ENCODE measurements at places on chromosomes 3 and 15.

GRCh38 chr3:8536096-8537056 lies 34.8 kb downstream of the LMCD1 start:
- DNase-seq: no peak

GRCh38 chr15:82532991-82533481 lies 7.2 kb downstream of the RPS17 start:
- DNase-seq: no peak

DNA sequence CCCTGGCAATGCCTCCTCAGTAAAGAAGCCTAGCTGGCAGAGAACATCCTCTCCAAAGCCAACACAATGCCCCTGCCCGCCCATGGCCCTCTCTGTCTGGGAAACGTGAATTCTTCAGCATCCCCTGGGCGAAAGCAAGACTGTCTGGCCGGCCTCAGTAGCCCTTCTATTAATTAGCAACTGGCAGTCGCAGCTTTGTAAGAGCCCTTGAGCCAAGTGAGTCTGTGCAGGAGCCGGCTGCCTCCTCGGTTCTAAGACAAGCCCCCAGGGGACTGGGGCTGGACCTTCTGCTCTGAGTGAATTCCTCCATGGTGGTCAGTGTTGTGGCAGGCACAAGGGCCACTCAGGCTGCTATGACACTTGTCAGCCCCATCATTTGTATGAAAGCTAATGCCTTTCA lies 7.4 kb downstream of the HCN4 start:
- DNase-seq: no peak

- DNase-seq: no peak
These were observed 13.3 kb upstream of the IL16 start for GRCh38 chr15:81183439-81183775.

DNA sequence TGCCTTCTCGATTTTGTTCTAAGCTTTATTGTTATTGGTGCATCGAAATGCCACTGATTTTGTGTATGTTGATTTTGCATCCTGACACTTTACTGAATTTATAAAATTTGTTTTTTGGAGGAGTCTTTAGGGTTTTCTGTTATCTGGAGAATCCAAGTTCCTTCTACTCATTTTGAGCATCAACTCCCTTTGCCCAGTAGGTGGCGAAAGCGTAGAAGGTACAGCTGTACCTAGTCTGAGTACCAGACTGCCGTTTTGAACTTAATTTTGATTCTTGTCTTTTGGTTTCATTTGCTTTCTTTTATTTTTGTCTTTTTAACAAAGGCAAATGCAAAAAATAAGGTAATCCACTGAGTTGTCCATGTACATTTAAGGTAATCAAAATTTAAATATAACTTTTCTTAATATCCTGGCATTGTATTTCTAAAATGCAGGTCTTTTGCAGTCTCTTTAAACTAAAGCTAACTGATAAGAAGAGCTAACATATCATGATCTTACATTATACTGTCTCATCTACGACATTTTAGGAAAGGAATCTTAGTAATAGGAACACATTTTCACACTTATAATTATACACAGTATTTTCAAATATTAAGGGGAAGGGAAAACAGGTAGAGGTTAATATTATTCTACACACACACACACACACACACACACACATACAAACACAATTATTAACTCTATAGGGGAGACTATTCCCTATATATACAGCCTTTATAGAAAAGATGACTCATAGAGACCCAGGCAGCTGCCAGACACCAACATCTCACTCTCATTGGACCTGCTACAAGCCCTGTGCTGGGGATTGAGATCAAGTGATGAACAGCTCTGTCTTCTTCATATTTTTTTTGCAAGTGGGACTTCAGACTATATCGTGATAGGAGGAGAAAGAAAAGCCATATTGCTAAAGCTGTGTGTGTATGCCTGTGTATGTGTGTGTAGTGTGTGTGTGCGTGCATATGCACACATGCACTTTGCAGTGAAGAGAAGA lies 71.8 kb downstream of the SYNPR start:
- DNase-seq: no peak

DNA sequence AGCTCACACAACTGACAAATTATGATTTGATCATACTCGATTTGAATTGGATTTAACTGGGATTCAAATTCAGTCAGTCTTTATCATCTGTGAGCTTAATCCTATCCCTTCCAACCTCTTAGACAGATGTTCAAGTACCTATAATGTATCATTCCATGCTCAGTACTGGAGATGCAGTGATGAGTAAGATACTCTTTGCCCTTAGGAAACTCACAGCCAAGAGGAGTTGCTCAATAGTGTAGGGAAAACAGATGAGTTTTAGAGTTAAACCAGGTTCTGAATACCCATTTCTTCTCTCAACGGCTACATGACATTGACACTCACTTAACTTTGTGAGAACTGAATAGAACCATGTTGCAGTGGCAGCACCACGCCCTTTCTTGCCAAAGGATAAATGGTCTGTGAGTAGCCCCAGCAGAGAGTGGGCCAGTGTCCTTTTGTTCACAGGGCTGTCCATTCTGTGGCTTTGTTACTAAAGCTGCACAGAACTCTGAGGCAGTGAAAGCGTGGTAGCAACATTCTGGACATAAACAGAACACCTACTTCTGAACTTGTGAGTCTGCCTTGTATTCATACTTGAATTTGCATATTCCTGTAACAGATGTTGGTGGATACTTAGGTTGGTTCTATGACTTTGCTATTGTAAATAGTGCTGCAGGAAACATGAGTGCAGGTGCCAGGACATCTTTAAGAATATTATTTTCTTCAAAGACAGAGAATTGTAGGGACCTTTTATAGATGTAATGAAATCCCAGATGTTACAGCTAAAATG lies 91.6 kb downstream of the RASA2 start:
- no peak for DNase-seq

DNA sequence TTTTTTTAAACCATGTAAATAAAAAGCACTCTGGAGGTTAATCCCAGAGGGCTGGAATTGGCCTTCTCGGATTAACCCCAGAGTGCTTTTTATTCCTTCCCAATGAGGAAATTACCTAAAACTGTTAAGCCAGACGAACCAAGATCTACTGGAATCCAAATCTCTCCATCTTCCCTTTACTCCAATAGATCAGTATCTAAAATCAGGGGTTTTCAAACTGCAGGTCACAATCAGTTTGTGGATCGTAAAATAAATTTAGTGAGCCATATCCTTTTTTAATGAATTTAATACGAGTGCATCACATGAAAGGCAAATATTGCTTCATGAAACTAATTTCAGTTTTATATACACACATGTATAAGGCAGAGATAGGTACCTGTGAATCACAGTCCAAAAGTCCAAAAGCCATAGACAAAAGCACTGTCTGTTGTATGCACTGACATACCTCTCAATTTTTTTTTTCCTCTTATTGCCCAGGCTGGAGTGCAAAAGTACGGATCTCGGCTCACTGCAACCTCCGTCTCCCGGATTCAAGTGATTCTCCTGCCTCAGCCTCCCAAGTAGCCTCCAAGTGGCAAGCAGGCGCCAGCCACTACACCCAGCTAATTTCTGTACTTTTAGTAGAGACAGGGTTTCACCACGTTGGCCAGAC lies 61.3 kb downstream of the TBL1XR1 start:
- no peak for DNase-seq

DNA sequence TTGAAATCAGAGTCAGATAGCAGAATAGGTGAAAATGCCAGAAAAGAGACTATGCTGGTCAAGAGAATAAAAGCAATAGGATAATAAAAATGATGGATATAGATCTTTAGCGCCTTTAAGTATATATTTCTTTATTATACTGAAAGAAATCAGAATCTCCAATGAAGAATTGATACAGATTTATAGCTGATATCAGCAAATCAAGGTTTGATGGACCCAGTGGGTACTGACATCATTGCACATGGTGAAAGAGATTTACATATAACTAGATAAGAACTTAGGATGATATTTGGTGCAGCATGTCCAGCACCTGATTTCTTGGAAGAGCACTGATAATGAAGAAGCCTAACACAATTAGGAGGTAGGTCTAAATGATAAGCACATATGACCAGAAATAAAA lies 18.2 kb downstream of the CADM2 start:
- DNase-seq: no peak

- peak; percentile 52 for DNase-seq
These were observed at the start of gene ITGB5 for GRCh38 chr3:124887177-124887931. ITGB5 (minus strand) TSS chr3:124887365; CDS start chr3:124887000, 365 bp downstream.

GRCh38 chr3:177068967-177069366 lies 128.3 kb downstream of the TBL1XR1 start:
- DNase-seq: no peak

- DNase-seq: no peak
These were observed 27.1 kb upstream of the SEMA3F start for GRCh38 chr3:50128001-50128400.

DNA sequence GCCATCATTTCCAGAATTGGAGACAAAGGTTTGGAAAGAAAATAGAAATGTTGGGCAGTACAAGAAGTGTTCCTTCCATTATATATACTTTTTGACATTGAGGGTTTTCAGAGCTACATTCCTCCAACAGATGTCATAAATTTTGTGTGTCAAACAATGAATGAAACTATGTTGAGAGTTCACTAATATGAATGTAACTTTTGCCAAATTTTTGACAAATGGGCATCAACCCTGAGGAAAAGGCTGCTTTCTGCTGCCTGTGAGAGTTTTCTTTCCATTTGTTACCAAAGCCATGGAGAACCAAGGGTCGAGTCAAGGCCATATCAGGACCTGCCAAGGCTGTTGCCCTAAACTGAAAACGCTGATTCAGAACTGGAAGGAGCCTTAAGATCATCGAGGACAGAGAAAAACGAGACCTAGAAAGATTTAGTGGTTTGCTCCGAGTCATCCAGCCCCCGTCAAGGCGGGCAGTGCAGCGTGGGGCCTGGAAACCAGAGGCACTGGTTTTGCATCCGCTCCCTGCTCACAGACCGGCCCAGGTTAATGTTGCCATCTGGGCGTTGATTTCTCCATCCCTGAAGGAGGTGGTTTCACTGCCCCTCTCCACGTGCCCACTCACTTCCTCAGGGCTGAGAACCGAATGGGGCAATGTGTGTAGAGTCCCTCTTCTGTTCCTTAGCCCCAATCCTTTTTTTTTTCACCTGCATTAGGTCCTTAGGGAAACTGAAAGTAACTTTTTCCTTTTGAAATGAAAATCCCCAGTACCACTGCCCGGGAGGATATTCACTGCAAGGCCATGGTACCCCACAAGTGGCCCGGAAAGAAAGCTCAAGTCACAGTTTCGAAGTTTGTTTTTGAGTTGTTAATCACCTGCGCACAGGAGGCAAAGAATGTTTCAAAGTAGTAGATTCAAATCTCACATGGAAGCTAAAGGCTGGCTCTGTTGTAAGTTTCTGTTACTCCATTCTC lies 32.8 kb downstream of the TPM1 start:
- DNase-seq: no peak

GRCh38 chr3:148528024-148528423 lies 169.7 kb upstream of the AGTR1 start:
- DNase-seq: no peak

GRCh38 chr15:77759896-77760592 lies 127.3 kb upstream of the LINGO1 start:
- no peak for DNase-seq

GRCh38 chr3:66236281-66236680 lies 15.5 kb downstream of the SLC25A26 start:
- DNase-seq: no peak

DNA sequence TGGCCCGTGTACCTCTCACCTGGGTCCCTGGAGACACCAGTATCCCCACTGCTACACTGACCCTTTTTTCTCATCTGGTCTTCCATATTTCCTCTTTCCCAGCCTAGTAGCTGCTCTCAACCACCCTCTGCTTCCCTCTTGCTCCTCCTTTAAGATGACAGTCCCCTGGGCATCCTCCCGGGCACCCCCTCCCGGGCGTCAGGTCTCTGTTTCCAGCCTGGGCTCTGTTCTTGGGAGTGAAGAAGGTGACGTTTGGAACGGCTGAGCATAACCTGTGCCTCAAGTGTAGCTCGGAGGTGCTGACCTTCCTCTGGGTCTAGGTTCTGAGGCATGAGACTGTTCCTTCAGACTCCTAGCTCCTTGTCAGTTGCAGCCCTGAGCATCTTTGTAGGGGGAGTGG lies 101.2 kb downstream of the VGLL4 start:
- DNase-seq: no peak

DNA sequence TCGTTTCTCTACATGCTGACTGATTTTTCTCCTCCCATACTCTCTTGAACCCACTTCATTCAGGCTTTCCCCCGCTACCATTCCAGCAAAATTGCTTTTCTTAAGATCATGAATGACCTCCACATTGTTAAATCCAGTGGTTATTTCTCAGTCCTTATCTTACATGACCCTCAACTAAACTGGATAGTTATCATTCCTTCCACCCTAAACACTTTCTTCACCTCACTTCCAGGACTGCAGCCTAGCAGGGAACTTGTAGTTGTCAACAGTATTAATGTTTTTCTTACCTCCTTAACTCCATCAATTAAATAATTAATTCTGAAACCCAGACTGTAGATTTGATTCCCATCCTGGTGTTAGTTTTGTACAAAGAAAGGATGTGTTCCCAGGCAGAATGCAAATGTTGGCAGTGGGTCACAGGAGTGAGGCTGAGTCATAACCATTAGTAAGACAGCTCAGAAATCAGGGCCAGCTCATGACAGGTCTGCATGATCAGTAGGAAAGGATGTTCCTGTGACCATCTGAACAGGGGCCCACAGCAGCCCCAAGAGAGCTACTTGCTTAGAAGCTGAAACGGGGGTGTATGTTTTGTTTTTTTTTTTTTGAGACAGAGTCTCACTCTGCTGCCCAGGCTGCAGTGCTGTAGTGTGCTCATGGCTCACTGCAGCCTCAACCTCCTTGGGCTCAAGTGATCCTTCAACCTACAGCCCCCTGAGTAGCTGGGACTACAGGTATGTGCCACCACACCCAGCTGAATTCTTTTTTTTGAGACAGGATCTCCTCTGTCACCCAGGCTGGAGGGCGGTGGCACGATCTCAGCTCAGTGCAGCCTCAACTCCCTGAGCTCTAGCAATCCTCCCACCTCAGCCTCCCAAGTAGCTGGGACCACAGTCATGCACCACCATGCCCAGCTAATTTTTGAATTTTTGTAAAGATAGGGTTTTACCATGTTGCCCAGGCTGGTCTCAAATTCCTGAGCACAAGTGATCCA lies 9.1 kb downstream of the BCL2L10 start:
- DNase-seq: no peak

GRCh38 chr3:46673151-46674030 lies 20.1 kb downstream of the ALS2CL start:
- no peak for DNase-seq

GRCh38 chr3:45139372-45140140 lies 6.6 kb downstream of the CDCP1 start:
- no peak for DNase-seq

- DNase-seq: no peak
These were observed 28.9 kb downstream of the TLNRD1 start for GRCh38 chr15:81029414-81030300.

GRCh38 chr3:38022896-38023709 lies 6.3 kb downstream of the PLCD1 start:
- no peak for DNase-seq

DNA sequence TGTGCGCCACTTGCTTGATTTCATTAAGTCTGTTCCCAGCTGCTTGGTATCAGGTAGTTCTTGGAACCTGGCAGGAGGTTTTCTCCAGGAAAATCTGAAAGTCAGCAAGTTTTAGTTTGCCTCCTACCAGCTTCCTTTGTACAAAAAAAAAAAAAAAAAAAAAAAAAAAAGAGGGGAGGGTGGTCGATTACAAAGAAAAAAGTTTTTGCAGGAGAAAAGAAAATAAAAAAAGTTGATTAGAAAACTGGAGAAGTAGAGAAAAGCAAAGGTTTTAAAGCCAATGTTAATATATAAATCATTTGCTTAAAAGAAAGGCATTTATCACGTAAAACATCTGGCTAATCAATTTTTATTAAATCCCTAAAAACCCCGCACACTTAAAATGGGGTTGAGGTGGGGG lies 5.9 kb downstream of the EPHA3 start:
- DNase-seq: no peak

- DNase-seq: no peak
These were observed 14.4 kb upstream of the MITF start for GRCh38 chr3:69724722-69725435.
